Spinal cord (tissue), 10 donors: ENCODE measurements at places on chromosomes 5 and 9. TPM values are rescaled to one million over a fixed set of nuclear protein-coding genes. Genes with fewer than 3 reads are reported as not detected.

DNA sequence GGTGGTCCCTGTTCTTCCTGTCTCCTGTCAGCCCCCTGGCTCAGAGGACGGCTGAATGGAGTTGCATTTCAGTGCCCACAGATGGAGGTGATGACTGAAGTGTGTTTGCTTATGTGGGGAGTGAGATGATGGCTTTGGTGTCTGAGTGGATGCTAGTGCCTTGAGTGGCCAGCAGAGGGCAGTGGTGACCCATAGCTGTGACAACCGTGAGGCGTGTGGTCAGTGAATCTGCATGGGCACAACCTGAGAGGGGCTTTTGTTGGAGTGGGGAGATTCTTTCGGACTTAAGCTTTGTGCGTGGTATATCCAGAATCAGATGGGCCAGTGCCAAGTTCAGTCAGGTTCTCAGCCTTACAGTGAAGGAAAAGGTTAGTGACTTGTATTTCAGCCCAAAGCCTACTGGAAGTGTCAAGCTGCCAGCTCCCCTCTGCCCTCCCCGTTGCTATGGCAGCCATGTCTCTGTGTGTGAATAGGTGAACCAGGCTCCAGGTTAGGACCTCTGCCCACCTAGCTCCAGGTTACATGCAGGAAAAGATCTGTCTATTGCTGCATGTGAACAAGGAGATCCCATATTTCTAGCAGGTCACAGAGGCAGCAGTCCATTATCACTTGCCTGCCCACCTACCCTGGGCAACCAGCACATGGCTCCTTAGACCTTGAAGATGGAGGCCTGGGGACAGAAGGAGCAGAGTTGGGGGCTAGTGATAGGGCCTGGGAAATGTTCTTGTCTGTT lies 14.7 kb upstream of the CXXC5 start:
- DNase-seq, result peak; percentile 95

GRCh38 chr5:173729079-173729765 lies 112.8 kb upstream of the BOD1 start:
- no peak for DNase-seq

GRCh38 chr5:167051402-167051768 lies 1240.1 kb upstream of the WWC1 start:
- DNase-seq, result no peak

- no peak for DNase-seq
Observed at GRCh38 chr9:137674976-137675320, 56.1 kb downstream of the EHMT1 start.

TMEM38B gene
- 14.5 TPM for polyA plus RNA-seq

TMEFF1 gene
- 17.8 TPM for polyA plus RNA-seq
